CD4-positive, alpha-beta T cell treated with Interleukin-6 at 100 ng/mL for 8 hours (primary cell): ENCODE measurements at places on chromosomes 7 and 10.

DNA sequence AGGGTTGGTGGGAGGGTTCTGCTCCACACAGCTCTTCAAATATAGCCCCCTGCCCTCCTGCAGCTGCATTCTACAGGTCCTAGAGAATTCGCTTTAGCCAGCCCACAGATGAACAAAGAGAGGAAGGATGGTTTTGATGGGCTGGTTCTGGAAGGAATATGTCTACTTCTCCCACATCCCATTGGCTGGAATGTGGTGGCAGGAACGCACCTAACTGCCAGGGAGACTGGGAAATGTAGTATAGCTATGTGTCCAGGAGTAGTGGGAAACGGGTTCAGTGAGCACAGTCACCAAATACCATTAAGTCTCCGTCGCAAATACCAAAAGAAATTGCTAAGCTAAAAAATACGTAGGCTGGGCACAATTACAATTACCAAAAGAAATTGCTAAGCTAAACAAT, 7.3 kb upstream of the PTER start:
- DNase-seq: no peak

GRCh38 chr7:81627536-81628287, 142.1 kb downstream of the HGF start:
- no peak for DNase-seq

DNA sequence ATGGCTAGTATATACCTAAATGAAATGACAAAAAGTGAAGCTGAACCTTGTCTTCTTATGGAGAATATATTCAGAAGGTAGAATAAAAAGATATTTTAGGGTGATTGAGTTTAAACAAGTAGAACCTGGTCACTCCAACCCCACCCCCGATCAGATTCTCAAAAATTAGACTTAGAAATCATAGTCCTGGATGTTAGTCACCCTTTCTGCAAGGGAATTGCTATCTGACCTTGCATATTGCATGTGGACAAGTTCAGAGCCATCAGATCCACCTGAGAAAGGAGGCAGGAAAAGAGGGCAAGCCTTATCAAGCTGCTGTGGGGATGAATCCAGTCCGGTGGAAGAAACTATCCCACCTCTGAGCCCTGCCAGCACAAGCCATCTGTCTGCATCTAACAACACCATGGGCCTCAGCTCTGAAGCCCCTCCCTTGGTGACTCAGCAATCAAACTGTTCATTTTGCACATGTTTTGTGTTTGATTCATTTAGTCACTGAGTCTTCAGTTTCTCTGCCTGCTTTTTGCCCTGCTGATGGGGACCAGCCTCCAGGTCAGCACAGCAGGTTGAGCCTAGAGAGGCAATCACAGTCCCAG, 727.3 kb downstream of the AUTS2 start:
- no peak for DNase-seq

- DNase-seq: no peak
These were observed 87.7 kb downstream of the GRB10 start for GRCh38 chr7:50695026-50695425.

GRCh38 chr10:124541076-124541903, 79.7 kb downstream of the LHPP start:
- no peak for DNase-seq

- no peak for DNase-seq
These were observed 74.5 kb upstream of the LEP start for GRCh38 chr7:128166603-128167041.

DNA sequence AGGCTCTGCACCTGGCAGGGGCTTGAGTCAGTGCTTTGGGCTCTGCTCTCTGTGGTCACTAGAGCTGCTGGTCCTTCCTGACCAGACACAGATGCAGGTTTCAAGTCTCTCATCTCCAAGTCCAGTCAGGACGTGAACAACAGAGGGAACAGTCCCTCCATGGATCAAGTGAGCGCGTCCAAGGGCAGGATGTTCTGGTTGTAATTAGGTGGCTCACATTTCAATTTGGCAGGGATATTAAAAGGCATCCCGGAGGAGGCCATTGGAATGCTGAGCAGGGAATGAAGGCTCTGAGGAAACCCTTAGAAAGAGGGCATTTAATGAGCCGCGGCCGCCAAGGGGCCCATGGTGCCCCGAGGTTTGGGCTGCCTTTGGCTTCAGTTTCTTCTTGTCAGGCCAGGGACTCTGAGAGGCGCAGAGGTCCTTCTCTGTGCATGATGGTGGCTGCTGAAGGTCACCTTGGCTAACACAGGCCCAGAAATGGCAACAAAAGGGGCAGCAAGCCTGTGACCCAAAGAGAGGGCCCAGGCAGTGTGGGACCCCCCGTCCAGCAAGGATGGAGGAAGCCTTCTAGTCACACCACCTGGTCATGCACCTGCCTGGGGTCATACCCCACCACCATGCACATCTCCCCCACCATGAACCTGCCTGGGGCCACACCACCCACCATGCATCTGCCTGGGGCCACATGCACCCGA, 30.7 kb upstream of the INPP5A start:
- no peak for DNase-seq

- DNase-seq: no peak
These were observed 50.6 kb upstream of the TES start for GRCh38 chr7:116159711-116160110.

GRCh38 chr10:17429490-17429889, 24.9 kb downstream of the ST8SIA6 start:
- no peak for DNase-seq

- DNase-seq: no peak
These were observed 631.0 kb upstream of the ANKRD30A start for GRCh38 chr10:36494371-36494770.

DNA sequence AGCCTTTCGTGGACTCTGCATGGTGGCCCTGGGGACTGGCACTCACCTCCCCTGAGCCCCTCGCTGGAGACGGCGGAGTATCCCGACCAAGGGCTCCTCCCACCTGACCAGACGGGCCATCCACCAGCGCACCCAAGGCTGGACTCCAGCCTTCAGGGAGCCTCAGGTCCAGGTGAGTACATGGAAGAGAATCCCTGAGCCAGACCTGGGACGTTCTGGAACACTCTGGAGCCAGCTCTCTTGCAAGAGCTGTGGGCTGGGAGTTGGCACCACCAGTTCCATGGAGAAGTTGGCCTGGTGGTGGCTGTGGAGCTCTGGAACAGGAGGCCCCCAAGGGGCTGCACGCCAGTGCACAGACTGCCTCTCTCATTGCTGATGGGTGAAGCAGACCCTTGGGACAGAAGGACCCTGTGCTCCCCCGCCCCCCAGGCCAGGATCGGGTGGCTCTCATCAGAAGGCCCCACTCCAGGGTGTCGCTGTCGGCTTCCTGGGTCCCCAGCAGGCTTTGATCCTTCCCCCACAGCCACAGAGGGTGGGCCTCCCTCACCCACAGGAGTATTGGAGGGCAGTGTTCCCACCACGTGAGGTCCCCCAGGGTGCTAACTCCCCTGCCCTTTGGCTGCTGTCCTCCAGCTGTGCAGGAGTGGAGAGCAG, 189.9 kb downstream of the EBF3 start:
- no peak for DNase-seq

DNA sequence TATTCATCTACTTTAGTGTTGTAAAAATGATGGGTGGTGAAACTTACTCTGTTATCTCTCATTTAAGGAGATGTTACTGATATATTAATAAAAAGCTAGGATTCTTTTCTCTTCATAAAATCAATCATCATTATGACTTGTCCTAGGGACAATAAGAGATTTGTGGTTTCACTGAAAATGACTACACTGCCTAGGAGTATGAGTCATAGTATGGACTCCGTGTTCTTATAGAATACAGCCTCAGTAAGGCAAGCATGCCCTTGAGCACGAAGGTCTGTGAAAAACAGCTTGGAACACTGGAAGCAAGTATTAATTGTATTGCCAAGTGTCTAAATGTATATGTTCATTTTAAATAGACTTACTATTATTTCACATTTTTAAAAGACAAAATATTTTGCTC, 749.2 kb upstream of the PCDH15 start:
- DNase-seq: no peak

DNA sequence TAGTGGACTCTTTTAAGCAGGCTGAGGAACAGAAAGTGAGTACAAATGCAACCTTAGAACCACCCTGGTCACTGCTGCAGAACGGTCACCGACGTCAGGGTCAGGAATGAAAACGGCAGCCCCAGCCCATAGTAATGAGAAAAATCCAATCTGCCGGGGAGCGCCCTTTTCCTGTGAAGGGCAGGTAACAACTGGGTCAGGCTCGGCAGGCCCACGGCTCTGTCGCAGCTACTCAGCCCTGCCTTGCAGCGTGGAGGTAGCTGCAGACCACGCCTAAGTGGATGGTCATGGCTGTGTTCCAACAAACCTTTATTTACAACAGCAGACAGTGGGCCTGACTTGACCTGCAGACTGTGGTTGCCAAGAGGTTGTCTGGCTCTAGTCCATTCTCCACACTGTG, 563.2 kb downstream of the DNAJB6 start:
- DNase-seq: no peak

DNA sequence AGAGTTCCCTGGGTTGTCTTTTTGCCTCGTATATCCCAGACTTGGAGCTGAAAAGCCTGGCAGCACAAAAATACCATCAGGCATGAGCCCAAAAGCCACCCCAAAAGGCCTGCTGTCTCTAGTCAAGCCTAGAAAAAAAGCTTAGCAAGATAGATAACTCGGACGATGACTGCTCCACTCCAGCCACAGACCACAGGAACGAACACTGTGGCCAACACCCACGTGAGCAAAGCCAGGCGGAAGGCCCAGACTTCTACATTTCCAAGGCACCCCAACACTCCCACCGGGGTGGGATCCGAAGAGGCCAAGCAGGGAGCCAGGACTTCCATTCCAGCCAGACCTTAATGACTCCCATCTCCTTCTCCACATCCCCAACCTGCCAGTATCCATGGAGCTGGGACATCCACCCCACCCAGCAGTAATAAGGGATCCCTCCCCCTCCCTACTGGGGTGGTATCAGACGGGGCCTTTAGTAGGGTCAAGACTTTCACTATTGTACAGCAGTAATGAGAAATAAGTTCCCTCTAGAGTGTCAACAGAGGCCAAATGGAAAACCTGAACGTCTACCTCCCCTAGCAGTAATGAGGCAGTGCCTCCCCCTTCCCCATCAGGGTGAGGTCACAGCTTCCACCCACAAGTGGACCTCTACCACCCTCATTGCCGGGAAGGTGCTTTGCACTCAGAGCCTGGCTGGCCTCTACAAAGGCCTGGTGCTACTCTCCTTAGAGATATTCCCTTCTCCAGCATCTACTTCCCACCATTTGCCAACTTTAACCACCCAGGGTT, 23.0 kb downstream of the PRLHR start:
- DNase-seq: no peak

DNA sequence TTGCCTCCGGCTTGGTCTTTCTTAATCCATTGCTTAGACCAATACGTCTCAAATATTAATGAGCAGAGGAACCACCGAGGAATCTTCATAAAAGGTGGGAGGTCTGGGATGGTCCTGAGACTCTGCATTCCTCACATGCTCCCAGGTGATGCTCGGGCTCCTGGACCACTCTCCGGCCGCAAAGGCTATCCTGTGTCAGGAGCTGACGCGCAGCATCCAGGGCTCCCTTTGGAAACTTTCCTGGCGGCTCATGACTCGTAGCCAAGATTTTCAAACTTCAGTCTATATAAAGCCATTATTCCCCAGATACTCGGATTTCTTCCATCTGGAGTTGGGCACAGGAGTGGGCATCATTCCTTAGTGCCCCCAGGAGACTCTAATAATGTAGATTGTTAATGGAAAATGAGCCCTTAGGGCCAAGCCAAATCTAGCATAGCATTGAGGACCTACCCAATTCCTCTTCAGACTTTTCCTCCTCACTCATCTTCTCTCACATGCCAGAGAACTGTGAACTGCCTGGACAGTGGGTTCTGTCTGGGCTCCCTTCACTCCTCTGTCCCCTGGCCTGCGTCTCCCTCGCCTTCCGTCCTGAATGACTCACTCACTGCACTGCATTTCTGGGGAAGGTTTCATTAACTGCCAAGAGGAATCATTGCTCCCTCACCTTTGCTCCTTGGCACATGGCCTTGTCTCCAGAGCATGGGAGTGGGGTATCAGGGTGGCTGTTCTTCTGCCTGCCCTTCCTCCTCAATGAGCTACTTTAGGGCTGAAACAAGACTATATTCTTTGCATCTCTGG, 89.3 kb downstream of the MKI67 start:
- no peak for DNase-seq

- no peak for DNase-seq
These were observed 405.0 kb upstream of the ZMIZ1 start for GRCh38 chr10:78663721-78664120.

- no peak for DNase-seq
These were observed 34.2 kb upstream of the ADRB1 start for GRCh38 chr10:114009281-114009996.

DNA sequence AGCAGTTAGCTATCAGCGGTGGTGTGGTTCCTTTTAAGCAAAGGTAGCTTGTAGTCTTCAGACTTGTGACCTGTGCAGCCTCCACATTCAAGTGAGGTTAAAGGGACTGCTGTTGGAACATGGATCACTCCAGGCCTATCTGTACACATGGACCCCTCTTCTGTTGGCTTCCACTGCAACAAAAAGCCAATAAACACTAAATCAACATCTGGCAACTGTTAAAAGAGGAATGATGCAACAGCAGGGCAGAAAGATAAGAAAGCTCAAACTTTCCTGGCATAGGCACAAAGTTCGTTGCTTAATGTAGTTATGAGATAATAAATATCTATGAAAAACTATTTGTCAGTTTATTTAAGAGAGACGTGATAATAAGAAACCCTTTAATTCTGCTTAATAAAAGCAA, 4.0 kb upstream of the MINPP1 start:
- DNase-seq: no peak

DNA sequence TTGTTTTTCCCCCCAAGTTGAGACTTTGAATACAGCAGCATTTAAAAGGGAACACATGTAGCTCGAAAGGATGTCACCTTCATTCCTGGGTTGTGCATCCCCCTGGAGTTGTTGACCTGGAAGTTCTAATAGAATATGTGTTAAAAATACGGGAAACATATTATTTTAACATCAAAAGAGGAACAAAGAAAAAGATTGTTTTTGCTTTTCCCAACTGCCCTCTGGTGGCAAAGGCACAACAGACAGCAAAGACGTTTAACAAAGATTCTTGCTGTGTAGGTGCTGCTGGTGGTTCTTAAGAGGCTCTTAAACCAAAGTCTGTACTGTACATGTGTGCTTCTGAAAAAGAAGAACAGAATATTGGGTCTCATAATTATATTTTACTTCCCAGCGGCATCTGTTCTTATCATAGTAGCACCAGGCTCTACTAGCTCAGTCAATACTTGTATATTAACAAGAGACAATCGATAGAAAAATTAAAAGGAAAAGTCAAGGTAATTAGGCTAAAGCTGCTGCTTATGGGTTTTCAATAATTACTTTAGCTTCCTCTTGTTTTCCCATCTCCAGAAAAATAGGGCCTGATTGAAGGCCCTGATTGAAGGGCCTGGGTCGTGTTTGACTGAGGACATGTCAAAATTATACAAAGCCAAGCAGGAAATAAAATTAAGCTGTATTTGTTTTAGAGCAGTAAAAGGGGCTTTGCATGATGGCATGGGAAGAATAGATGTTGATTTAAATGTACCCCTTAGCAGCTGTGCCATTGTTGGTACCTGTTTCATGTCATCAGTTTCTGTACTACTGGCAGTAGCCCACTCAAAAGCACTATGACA, 384.2 kb upstream of the LRGUK start:
- no peak for DNase-seq
